ENCODE measurements at places on chromosomes 1 and 21.

DNA sequence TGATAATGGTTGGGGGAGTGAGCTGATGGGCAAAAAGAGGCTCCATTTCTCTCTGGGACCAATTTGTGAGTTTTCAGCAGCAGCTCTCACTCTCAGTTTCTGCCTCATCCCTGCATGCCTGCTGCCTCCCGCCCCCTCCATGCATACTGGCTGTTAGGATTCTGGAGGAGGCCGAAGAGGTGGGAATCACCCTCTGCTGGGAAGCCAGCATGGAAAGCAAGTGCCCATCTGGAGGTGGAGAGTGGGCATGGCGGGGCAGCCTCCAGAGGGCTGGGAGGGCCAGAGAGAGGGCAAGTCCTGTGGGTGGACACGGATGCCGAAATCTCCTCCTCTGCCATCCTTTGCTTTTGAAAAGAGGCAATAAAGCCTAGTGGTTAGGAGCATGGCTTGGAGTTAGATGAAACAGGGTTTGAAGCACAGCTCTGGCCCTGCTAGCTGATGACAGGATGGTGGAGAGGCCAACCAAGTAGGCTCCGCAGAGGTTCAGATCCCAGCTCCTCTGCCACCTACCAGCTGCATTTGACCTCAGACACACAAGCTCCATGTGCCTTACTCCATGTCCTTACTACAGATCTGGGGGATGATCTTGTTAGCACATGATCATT is 113.4 kb downstream of the GRIK3 start:
- DNase-seq: no peak

DNA sequence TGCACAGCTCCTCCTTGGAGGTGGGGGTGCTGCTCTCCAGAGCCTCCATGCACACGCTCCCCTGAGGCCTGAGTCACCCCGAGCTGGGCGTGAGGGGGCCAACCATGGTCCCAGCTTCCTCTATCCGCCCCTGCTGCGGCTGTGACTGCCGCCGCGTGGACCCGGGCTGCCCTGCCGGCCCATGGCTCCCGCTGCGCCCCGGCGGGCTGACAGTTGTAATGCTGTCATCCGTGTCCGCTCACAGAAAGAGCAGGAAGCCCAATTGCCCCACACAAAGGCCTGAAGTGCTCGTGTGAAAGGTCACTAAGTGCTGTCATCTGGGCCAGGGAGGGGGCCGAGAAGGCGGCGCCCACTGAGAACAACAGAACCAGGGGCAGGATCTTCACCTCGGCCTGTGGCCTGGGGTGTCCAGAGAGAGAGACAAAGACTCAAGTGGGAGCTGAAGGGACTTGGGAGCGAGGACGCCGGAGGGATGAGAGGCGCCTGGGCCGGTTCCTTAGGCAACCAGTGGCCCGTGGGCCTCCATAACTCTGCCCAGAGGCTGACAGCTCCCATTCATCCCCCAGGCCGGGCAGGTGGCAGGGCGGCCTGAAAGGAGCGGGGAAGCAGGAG is 31.5 kb downstream of the OLIG1 start:
- no peak for DNase-seq

- no peak for DNase-seq
These were observed 242.5 kb downstream of the RERE start for GRCh38 chr1:8574985-8575384.

- no peak for DNase-seq
These were observed 217.7 kb downstream of the RERE start for GRCh38 chr1:8599646-8600212.

DNA sequence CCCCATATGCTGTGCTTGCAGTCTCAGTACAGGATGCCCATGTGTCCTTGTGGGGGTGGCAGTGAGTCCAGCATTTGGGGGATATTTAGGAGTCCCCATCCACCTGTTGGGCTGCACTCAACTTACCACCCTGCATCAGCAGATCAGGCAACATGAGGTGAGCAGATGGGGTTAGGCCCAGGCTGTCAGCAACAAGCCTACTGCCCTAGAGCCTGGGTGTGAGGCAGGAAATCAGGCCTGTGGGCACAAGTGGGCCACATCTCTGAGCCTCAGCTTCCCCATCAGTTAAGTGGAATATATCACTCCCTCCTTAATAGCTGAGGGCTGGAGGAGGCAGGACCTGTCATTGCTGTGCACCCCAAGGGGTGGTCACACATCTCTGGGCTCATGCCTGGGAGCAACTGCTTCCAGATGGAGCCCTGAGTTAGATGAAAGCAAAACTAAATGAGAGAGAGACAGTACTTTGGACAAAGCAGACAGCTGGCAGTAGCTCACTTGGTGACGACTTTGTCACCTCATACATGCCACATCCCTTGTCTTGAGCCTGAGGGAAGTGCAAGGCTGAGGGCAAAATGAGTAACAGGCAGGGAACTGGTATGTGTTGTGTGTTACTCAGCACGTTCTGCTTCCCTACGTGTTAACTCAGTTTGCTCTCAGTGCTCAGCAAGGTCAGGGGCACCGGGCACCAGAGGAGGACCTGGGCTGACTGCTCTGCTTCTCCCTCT is 48.4 kb downstream of the TRIM11 start:
- no peak for DNase-seq

DNA sequence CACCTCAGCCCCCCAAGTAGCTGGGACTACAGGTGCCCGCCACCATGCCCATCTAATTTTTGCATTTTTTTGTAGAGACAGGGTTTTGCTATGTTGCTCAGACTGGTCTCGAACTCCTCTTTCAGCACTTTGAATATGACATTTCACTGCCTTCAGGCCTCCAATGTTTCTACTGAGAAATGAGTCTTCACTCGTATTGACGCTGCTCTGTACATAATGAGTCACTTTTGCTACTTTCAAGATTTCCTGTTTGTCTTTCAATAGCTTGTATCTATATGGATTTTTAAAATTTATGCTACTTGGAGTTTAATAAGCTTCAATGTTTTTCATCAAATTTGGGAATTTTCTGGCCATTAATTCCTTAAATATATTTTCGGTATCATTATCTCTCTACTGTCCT is 64.7 kb downstream of the GORAB start:
- no peak for DNase-seq

DNA sequence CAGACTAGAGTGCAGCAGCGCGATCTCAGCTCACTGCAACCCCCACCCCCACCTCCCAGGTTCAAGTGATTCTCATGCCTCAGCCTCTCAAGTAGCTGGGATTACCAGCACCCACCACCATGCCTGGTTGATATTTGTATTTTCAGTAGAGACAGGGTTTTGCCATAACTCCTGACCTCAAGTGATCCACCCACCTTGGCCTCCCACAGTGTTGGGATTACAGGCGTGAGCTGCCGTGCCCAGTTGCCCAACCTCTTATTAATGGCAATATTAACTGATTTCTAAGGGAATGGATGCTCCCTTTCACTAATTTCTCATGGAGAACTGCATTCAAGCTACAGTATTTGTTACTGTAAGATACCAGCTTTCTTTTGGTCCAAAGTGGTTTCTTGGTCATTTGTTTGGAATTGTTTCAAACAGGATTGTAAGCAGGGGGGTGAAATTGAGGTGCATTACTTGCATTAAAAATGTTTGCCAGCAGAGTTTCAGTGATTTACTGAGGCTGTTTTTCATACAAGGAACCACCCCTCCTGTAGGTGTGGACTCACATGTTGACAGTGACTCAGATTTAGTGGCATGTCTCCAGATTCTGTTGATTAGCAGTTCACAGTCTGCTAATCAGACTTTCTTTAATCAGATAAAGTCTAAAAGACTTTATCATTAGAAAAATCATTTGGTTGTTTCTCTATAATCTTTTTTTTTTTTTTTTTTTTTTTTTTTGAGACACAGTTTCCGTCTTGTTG is 3.9 kb upstream of the TGFBR3 start:
- DNase-seq: no peak

GRCh38 chr1:15946571-15947381 is 29.1 kb downstream of the ZBTB17 start:
- no peak for DNase-seq

- no peak for DNase-seq
These were observed 6.5 kb downstream of the CACHD1 start for GRCh38 chr1:64476251-64476952.

DNA sequence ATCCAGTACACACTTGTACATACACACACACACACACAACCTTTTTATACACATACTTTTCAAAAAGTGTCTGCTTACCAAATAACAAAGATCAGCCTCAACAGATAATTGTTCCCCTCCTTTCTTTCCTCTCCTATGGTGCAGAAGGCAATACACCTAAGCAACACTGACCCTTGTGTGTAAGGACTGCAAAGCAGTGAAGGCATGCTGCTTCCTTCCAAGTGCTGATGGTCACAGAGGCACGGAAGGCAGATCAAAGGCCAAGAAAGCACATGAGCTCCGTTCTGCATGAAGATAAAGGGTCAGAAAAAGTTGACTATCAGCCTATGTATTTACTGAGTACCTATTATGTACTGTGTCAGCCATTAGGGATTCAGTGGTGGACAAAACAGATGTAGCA is 168.8 kb downstream of the TNR start:
- no peak for DNase-seq

- peak; percentile 69 for DNase-seq
These were observed 48.0 kb downstream of the TBCE start for GRCh38 chr1:235415008-235415904.

DNA sequence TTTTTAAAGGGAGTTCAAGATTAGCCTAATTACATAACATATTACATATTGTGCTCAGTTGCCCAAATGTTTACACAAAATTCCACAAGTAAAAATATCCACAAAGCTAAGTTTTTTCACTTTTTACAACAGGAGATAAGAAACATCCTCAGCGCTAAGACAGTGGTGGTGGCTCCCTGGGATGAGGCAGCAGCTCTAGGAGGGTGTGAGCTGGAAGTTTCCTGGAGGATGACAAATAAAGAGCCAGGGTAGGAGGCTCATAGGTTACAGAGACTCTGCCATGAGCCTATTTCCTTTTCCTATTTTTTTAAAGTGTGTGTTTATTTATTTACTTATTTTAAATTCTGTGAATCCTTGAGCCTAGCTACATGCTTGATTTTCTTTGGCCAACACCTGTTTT is 91.7 kb downstream of the COL24A1 start:
- no peak for DNase-seq

GRCh38 chr1:162404550-162405160 is 7.3 kb downstream of the SH2D1B start:
- DNase-seq: no peak

GRCh38 chr1:100622037-100622436 is 84.1 kb downstream of the GPR88 start:
- no peak for DNase-seq

DNA sequence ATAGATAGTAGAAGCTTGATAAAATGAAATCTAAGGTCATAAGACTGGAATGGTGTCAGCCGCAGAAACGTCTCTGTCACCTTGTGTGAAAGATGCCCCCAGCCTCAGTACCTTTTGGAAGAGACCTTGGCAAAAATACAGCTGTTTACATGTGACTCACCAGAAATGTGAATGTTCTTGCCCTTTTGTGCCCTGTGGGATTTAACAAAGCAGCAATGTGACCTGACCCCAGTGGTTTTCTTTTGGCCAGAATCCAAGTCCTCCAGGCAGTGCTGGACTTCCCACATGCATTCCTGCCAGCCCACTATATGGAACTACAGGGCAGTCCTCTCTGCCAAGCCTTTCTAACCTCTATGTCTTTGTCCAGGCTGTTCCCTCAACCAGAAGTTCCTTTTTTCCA is 27.2 kb upstream of the LRRC8C start:
- DNase-seq: no peak

DNA sequence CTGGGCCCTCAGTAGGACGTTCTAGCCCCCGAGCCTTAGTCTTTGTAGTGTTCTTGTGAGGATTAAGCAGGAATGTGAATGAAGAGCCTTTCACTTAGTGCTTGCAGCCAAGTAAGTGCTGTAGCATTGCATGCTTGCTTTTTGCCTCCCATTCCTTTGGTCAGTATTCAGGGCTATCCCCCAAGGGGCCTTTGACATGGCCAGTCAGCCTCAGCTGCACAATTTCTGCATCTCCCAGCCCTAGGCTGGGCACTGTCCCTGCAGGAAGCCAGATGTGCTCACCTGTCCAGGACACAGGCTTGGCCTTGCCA is 30.5 kb downstream of the SOX13 start:
- no peak for DNase-seq

GRCh38 chr1:159924791-159925718 is at the start of gene TAGLN2:
TSS of gene TAGLN2 (minus strand) at chr1:159925507. CDS start at chr1:159920509, 4,998 bp downstream.
- peak; percentile 98 for DNase-seq

DNA sequence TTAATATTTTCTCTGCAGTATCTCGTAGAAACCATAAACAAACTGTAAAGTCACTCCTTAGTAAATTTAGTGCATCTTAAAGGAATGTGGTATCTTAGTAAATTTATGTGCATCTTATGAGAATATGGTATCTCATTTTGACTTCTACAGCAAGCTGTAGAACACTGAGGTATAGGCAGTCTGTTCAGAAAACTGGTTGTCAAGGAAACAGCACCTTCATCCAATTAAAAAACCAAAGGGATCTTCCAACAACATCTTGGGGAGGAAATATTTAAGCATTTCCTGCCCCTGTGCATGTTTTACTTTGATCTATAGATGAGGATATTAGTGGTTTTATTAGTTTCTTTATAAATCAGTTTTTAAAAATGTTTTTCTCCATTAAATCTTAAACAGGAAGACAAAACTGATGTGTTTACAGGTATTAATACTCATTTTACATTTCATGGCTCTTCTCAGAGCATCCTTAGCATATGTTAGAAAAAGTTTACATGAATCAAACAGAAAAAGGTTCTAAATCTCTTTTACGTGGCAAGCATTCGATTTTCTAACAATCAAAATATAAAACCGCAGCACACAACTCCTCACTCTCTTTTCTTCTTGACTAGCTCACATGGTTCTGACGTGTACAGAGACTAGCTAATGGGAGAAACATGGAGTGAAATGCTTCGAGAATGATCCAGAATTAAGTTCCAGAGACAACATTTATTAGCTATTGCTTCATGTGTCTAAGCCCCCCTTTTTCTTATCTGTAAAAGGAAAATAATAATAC is 668.8 kb downstream of the PTPRC start:
- no peak for DNase-seq
